ENCODE measurements at places on chromosomes 2 and 18.

DNA sequence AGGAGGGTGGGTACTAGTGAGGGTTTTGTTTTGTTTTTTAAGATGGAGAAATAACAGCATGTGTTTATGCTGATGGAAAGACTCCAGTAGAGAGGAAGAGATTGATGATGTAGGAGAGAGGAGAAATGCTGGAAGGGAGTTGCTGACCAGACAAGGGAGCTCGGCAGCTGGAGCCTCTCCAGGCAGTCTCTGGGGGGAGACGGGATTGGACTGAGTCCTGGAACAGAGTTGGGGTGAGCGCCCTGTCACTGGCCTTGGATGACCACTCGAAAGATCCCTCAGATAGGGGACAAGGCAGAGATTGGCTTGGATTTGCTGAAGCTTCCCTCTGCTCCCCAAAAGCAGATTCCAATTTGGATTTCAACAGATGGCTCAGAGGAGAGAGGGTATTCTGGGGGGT lies 197.7 kb downstream of the NAPG start:
- DNase-seq, result no peak

DNA sequence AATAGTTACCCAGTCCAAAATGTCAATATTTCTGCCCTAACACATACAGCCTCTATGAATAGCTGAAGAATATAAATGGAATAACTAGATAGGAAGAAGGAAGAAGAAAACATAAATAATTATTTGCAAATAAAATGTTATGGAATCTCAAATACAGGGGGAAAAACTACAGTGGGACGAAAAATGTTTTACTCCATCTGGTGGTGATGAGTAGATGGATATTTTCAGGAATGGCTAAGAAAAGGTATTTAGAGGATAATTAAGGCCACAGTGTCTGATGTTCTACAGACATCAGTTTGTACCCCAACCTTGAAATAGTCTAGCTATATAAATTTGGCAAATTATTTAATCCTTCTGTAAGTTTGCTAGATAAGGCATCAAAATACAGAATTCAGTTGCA lies 178.1 kb upstream of the FSHR start:
- DNase-seq, result no peak

GRCh38 chr2:159118115-159118858 lies 149.8 kb downstream of the TANC1 start:
- peak; percentile 42 for DNase-seq

- DNase-seq, result no peak
Measured at GRCh38 chr18:64330161-64330560, 181.3 kb upstream of the LINC00305 start.

- no peak for DNase-seq
Measured at GRCh38 chr18:58631301-58631700, 2.4 kb upstream of the ALPK2 start.

DNA sequence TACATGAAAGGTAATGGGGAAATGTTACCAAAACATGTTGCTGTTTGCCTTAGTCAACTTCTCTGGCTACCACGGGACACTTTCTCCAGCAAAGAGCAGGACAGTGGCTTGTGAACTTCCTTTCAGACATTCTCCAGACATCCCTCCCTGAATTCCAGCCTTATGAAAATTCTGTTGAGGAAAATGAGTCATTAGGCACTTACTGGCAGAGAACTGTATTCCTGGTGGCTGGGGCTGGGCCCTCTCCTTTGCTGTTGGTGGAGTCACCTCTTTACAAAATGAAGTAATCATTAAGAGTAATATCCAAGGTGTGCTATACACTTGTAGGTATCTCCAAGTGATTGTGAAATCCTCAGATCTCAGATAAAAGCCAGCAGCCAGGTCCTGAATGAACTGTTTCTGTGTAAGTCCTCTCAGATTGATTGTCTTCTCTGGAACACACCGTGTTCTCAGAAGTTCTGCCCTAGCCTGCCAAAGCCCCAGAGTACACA lies 1.3 kb upstream of the FAP start:
- DNase-seq, result no peak

DNA sequence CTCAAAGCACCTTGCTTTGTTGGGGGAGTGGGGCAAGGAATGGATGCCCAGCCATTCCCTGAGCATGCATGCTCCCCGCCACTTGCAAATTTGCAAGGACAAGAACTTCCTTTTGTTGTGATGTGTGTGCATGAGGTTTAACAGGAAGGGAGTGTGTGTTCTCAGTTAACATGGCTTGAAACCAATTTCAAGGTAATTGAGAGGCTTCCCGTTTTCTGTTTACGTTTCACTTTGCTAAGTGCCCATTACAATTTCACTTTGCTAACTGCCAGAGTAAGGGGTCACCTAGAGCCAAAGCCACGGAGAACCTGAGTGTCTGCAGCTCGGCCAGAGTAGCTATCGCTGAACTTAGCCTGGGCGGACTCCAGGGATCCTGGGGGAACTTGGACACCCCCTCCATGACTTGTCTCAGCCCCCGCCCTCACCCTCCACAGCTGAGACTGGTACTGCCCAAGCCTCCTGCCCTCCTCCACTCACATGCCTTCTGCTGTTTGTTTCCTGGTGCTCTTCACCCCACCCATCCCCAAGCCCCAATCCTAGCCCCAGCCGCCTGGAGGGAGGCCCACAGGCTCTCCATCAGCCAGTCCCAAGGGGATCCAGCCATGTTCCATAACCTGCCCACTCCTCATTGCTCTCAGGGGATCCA lies 53.6 kb upstream of the LAPTM4A start:
- DNase-seq, result no peak

All from bone marrow (tissue), 2 donors.